Caudate nucleus (tissue), 63 donors: ENCODE measurements at places on chromosomes 4 and X.
A peak's percentile ranks its signal among the peaks of the same experiment; 100 is the strongest.

- no peak for DNase-seq
Observed at GRCh38 chr4:5710065-5710960, 688 bp upstream of the EVC start.

- no peak for DNase-seq
Observed at GRCh38 chrX:11754958-11755645, 2.9 kb upstream of the MSL3 start.

DNA sequence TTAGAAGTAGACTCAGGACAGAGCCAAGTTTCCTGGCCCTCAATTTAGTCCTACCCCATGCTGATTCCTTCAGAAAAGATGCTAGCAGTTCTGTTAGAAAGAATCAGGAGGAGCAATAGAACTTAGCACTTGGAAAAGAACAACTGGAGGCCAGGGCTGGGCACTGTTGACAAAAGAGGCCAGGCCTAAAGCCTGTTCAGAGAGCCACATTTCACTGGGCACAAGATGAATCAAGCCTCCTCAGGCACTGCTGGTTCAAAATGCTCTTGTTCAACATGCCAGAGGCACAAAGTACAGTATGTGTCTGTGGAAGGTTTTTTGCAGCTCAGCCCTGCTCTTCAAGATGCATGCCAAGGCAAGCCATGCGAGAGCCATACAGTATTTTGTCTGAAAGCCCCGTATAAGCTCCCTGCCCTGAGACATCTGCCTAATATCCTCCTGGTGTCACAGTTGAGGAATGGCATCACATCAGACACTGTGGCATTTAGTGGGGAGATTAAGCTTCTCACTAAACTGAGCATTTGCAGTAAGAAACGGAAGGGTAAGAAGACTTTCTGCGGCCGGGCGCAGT, 53.7 kb downstream of the RASL11B start:
- DNase-seq: no peak

GRCh38 chr4:4423706-4424498, 37.0 kb downstream of the NSG1 start:
- no peak for DNase-seq

DNA sequence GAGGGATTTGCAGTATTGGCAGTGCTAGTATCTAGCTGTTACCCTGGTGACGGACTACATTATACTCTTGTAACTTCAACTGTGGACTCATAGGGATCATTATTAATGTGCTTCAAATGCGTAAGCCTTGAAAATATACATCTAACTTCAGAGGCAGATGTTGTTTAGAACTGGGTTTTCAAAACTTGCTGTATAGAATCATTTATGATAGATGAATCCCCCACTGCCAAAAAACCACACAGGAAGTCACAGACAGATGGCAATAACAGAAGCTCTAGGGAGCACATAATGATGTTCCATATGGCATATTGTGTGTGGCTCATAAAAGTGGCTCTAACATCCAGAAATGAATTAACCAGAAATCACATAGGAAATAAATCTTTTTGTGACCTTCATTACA, 62.3 kb upstream of the RELL1 start:
- no peak for DNase-seq

- no peak for DNase-seq
Observed at GRCh38 chr4:40325406-40326019, 9.6 kb upstream of the CHRNA9 start.

DNA sequence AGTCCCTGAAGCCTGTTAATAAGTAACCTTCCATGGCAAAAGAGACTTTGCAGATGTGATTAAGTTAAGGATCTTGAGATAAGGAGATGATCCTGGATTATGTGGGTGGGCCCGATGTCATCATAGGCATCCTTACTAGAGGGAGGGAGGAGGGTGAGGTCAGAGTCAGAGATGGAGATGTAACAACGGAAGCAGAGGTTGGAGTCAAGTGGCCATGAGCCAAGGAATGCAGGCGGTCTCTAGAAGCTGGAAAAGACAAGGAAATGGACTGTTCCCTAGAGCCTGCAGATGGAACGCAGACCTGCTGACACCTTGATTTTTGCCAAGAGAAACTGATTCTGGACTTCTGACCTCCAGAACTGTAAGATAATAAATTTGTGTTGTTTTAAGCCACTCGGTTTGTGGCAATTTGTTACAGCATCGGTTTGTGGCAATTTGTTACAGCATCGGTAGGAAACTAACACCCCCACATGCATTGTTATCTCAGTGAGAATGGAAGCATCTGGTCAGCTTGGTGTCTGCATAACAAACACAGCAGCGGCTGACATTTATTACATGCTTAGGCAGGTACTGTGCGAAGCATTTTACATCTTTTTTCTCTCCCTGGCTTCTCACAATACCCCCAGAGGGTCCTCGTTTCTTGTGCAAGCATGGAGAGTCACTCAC, 55.6 kb downstream of the CLDN34 start:
- DNase-seq: no peak

- DNase-seq: peak; percentile 18
Observed at GRCh38 chr4:184215709-184216328, 1.9 kb downstream of the ENPP6 start.

- no peak for DNase-seq
Observed at GRCh38 chr4:39763714-39764572, 66.0 kb downstream of the UBE2K start.

- DNase-seq: no peak
Observed at GRCh38 chr4:52645300-52645699, 13.8 kb downstream of the USP46 start.

GRCh38 chr4:71537551-71538065, 198.8 kb downstream of the SLC4A4 start:
- DNase-seq: no peak

DNA sequence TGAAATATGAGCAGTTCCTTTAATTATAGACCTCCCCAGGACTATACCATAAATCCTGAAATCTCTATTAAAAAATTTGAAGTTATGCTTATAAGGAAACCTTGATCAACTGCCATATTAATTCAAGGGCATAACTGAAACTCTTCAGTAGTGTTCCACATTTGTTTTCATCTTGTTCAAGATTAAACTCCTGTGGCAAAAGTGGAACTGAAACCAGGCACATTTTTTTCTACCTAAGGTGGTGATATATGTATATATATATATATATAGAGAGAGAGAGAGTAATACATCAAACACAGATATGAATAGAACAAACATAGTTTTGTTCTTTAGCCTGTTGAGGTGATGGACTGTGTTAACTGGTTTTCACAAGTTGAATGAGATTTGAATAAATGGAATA, 287.9 kb downstream of the DACH2 start:
- DNase-seq: no peak

DNA sequence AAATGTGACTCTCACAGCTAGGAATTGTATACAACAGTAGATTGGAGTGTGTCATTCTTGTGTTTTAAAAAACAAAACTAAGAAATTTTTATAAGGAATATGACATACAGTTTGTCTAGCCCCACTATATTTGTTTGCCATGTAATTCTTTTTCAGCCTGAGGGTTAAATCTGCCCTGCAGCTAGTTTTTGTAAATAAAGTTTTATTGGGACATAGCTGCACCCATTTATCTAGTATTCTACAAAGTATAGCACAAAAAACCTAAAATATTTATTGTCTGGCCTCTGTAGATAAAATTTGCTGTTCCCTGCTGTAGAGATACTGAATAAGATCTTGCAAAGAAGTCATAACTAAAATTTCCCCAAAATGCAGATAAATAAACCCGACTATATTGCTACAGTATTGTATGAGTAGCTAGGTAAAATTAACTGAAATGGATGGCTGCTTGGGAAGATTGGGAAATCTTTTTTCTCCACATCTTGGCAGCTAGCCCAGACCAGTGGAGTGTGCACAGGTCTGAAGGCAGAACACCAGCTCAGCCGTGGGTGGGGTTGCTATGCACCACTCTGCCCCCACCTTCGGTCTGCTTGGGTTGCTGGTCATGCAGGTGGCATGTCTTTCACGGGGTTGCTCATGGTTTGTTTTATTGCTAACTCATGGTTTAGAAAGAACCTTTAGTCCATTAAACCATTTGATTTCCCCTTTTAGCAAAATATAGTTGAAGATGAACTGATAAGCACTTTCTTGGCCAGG, 127.9 kb downstream of the KLHL8 start:
- peak; percentile 18 for DNase-seq

- DNase-seq: no peak
Observed at GRCh38 chr4:8725071-8725841, 132.7 kb downstream of the CPZ start.

DNA sequence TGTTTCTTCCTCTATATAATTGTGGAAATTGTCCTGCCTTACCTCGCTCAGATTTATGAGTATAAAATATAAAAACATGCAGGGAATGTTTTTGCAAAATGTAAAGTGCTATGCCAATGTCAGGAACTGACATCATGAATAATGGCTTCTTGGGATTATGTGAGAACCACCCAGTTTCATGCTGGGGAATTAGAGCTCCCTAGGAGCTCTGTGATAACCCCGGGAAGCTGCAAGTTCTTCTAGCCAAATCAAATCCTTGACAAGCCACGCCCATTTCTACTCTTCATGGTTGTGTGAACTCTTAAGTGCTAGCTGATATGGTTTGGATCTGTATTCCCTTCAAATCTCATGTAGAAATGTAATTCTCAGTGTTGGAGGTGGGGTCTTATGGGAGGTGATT, 85.9 kb upstream of the PAK3 start:
- DNase-seq: no peak

DNA sequence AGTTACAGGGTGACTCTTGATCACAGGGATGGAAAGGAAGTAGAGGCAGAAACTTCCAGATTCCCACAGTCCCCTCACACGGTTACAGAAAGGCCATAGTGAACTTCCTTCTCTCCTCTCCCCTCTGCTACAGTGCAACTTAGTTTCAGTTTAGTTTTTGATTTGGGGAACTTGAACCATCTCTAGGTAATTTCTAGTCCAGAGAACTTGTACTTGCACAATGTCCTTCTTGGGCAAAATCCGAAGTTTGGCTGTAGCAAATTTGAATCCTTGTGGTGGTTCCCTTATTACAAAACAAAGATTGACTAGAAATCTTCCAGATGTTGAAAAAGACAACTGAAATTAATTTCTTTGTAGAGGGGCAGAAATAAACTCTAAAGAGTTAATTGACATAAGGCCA, 1.2 kb upstream of the BLTP1 start:
- no peak for DNase-seq

DNA sequence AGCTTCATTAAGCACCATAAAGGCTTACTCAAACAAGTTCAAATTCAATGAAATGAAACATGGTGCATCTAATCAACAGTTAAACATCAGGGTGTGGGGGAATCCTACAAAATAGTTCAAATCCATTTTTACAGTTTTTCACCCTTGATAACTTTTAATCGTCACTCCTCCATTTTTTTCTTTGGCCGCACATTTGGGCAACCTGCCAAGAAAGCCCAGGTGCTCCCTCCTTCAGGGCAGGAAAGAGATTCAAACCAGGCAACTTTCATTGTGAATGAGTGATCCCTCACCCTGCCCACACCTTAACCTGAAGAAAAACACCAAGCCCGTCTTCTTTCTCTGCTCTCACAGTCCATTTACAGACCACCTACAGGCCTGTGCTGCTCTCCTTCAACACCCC, 24.9 kb downstream of the TRIM61 start:
- DNase-seq: no peak

DNA sequence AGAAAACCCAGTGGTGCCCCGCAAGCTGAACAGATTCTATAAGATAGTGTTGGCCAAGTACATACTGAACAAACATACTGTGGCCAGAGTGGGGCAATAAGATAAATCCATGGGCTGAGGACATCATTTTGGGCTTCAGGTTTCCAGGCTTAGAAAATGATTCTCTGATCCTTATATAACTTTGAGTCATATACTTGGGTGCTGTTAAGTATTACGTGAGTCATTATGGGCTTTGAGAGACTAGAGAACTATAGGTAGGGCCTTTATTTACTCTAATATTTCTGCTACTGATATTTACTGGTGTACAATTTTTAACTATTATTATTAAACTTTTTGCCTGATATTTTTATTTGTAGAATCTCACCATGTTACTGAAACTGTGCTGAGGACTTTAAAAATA, 586.1 kb downstream of the CENPC start:
- no peak for DNase-seq

GRCh38 chrX:55004231-55004630, 4.1 kb downstream of the APEX2 start:
- no peak for DNase-seq

GRCh38 chr4:1759818-1760223, 33.3 kb upstream of the FGFR3 start:
- DNase-seq: no peak

DNA sequence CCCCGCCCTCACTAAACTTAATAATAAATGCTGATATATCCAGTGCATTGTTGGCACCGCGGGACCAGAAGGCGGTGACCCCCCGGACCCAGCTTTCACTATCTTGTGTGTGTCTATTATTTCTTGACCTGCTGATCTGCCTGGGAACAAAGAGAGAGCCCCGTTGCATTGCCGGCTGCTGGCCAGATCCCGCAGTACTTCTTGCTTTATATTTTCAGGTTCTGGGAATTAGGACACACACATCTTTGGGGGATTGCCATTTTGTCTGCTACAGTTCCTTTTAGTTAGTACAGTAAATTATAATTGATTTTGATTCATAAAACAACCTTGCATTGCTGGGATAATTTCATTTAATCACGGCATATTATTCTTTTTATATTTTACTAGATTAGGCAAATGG, 2.2 kb upstream of the RTL8B start:
- no peak for DNase-seq

DNA sequence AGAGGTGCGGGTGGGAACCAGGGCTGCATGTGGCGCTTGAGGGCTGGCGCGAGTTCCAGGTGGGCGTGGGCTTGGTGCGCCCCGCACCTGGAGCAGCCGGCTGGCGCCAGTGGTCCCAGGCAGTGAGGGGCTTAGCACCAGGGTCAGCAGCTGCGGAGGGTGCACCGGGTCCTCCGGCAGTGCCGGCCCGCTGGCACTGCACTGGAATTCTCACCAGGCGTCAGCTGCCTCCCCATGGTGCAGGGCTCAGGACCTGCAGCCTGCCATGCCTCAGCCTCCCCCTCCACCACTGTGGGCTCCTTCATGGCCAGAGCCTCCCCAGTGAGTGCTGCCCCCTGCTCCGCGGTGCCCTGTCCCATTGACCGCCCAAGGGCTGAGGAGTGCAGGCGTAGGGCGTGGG, 174.0 kb downstream of the ADAM29 start:
- DNase-seq: no peak

GRCh38 chr4:30191902-30192301, 528.3 kb upstream of the PCDH7 start:
- no peak for DNase-seq
